ENCODE measurements at places on chromosomes 5 and 9.

GRCh38 chr5:67338421-67338820 lies 141.8 kb upstream of the CD180 start:
- H3K36me3 ChIP-seq, result no peaks in the 10 kb centered on the region
- no peaks in the 10 kb centered on the region for H3K27me3 ChIP-seq
- H3K27ac ChIP-seq, result no peak overlapping the region
- H3K4me3 ChIP-seq, result no peak overlapping the region
- no peak for DNase-seq
- H3K4me1 ChIP-seq, result peaks cover 5% of the 10 kb centered on the region

- no peak overlapping the region for H3K27ac ChIP-seq
- H3K4me1 ChIP-seq, result peaks cover 1% of the 10 kb centered on the region
- peaks cover 29% of the 10 kb centered on the region for H3K36me3 ChIP-seq
- no peak for DNase-seq
- no peak overlapping the region for H3K4me3 ChIP-seq
Observed at GRCh38 chr9:122954253-122954691, 13.5 kb downstream of the RABGAP1 start.

DNA sequence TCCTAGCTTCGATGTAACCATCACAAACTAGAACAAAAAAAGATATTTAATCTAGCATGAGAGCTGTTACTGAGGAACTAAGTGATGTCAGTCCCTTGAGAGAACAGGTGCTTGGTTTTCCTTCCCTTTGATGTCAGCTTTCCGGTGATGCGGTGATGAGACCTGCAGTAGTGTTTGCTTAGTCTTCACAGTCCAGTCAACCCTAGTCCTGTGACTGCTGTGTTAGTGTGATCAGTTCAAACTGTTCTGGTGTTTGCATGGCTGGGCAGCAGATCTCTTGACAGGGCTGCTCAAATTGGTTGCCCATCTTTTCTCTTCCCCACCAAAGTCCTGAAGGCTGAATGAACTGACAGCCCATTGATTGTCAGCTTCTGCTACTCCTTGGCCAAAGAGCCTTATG lies 608.6 kb upstream of the DAB2 start:
- no peaks in the 10 kb centered on the region for H3K4me1 ChIP-seq
- no peaks in the 10 kb centered on the region for H3K36me3 ChIP-seq
- no peaks in the 10 kb centered on the region for H3K27me3 ChIP-seq
- no peak for DNase-seq
- no peak overlapping the region for H3K27ac ChIP-seq

GRCh38 chr5:143800715-143801114 lies 11.2 kb upstream of the HMHB1 start:
- H3K36me3 ChIP-seq, result no peaks in the 10 kb centered on the region
- H3K4me1 ChIP-seq, result no peaks in the 10 kb centered on the region
- no peak overlapping the region for H3K4me3 ChIP-seq
- DNase-seq, result no peak

- peak; percentile 54 for DNase-seq
- H3K36me3 ChIP-seq, result no peaks in the 10 kb centered on the region
- peaks cover 3% of the 10 kb centered on the region for H3K4me1 ChIP-seq
- H3K4me3 ChIP-seq, result peak overlapping the region; percentile 40
- peaks cover 26% of the 10 kb centered on the region for H3K27me3 ChIP-seq
- H3K27ac ChIP-seq, result no peak overlapping the region
Observed at GRCh38 chr5:84382363-84383295, 2.1 kb downstream of the EDIL3 start.

- H3K4me1 ChIP-seq, result no peaks in the 10 kb centered on the region
- H3K4me3 ChIP-seq, result no peak overlapping the region
- H3K27me3 ChIP-seq, result no peaks in the 10 kb centered on the region
- no peak overlapping the region for H3K27ac ChIP-seq
- no peak for DNase-seq
- no peaks in the 10 kb centered on the region for H3K36me3 ChIP-seq
Observed at GRCh38 chr5:133885566-133885965, 82.9 kb downstream of the C5orf15 start.

GRCh38 chr5:32449262-32449661 lies 4.7 kb upstream of the ZFR start:
- H3K4me3 ChIP-seq, result no peak overlapping the region
- H3K4me1 ChIP-seq, result peaks cover 4% of the 10 kb centered on the region
- DNase-seq, result no peak

- no peaks in the 10 kb centered on the region for H3K4me1 ChIP-seq
- DNase-seq, result no peak
Observed at GRCh38 chr5:39640552-39640951, 215.8 kb upstream of the DAB2 start.

DNA sequence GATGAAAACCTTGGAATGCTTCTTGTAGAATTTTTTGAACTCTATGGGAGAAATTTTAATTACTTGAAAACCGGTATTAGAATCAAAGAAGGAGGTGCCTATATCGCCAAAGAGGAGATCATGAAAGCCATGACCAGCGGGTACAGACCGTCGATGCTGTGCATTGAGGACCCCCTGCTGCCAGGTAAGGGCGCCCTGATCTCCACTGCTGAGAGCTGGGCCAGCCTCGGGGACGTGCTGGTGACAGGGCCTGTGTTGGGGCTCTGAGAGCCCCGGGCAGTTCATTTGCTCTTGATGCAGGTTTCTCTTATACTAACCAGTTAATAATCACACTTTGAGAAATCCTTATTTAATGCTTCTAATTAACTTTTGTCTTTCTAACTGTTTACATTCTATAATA lies 33.0 kb downstream of the TENT4A start:
- no peak overlapping the region for H3K4me3 ChIP-seq
- H3K27me3 ChIP-seq, result no peaks in the 10 kb centered on the region
- H3K36me3 ChIP-seq, result peaks cover 99% of the 10 kb centered on the region

GRCh38 chr5:65927503-65928321 lies 1.3 kb downstream of the ERBIN start:
- H3K27ac ChIP-seq, result no peak overlapping the region
- no peak for DNase-seq
- no peaks in the 10 kb centered on the region for H3K27me3 ChIP-seq
- H3K4me3 ChIP-seq, result peak overlapping the region; percentile 69
- H3K4me1 ChIP-seq, result no peaks in the 10 kb centered on the region

GRCh38 chr9:78694974-78695373 lies 398.0 kb downstream of the PSAT1 start:
- no peak for DNase-seq
- no peaks in the 10 kb centered on the region for H3K27me3 ChIP-seq

All from neuronal stem cell (in vitro differentiated cells).